ENCODE measurements at places on chromosomes 3 and 15. TPM values are rescaled to one million over a fixed set of nuclear protein-coding genes. Genes with fewer than 3 reads are reported as not detected.

GRCh38 chr3:194925614-194926013 lies 239.9 kb downstream of the FAM43A start:
- H3K4me3 ChIP-seq: no peak overlapping the region
- no peaks in the 10 kb centered on the region for H3K27me3 ChIP-seq
- H3K27ac ChIP-seq: no peak overlapping the region
- H3K4me1 ChIP-seq: peaks cover 4% of the 10 kb centered on the region
- DNase-seq: no peak

The GOLGA6L4 gene
- total RNA-seq: 3.6 TPM

DNA sequence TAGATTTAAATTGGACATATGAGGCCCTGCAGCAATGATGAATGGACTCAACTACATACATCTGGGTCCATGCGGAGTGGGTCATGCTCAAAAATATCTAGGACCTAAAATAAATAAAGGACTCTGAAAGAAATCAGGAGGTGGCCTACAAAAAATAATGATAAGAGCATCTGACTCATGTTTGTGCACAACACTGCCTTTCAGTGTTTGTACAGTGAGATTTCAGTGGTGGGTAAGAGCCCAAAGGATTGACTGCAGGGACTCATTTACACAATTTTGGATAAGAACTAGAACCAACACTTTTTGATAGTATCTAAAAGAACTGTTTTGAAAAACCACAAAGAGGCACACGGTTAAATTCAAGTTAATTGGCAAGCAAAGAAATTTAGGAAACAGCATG lies 285.5 kb downstream of the SLC9A9 start:
- no peaks in the 10 kb centered on the region for H3K36me3 ChIP-seq
- no peak for DNase-seq
- no peaks in the 10 kb centered on the region for H3K27me3 ChIP-seq
- no peaks in the 10 kb centered on the region for H3K4me1 ChIP-seq

DNA sequence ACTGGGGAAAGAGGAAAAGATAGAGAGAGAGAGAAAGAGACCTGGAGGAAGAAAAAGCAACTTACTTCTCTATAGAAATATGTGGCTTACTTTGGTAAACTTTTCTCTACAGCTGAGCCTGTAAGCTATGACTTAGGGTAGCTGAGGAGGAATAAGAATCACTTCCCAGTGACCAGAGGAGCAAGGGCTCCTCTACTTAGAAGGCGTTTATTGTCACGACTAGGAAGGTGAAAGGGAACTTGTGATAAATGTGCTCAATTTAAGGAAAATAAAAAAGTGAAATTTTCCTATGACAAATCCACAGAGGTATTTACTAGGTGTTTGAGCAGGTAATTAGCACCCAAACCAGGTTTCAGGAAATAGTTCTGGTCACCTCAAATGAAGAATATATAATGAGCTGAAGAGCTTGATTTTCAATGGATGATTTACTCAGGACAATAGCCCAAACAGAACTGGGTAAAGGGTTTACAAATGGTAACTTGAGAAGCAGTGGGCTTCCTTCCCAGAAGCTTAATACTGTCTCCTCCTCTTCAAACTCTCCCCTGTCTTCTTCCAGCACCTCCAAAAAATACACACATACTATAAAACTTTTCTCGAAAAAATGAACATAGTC lies 46.1 kb downstream of the SOX2 start:
- H3K27ac ChIP-seq: no peak overlapping the region
- no peaks in the 10 kb centered on the region for H3K36me3 ChIP-seq
- H3K4me3 ChIP-seq: no peak overlapping the region
- H3K4me1 ChIP-seq: no peaks in the 10 kb centered on the region
- DNase-seq: no peak
